ENCODE measurements at places on chromosomes 2 and 18. TPM values are rescaled to one million over a fixed set of nuclear protein-coding genes. Genes with fewer than 3 reads are reported as not detected.

Gene CDKL4
- not detected for total RNA-seq

Gene TLX2
- total RNA-seq: 0.31 TPM

Gene HOXD10
- 5.3 TPM for total RNA-seq

Gene GALNT3
- not detected for total RNA-seq

Measured in A549 treated with Hydrocortisone at 1 μM for 4 hours (cell line).